ENCODE measurements at places on chromosomes 5 and 9.

- no peak for DNase-seq
These were observed 231.6 kb upstream of the TNC start for GRCh38 chr9:115349542-115349941.

- no peak for DNase-seq
These were observed 90.1 kb upstream of the SLC12A2 start for GRCh38 chr5:127993476-127993875.

GRCh38 chr9:135073081-135073740 lies 14.3 kb upstream of the OLFM1 start:
- no peak for DNase-seq

- DNase-seq = no peak
These were observed 121.5 kb upstream of the SPRY4 start for GRCh38 chr5:142446131-142446959.
